Pulmonary artery endothelial cell (primary cell): ENCODE measurements at places on chromosomes 11 and 22.

DNA sequence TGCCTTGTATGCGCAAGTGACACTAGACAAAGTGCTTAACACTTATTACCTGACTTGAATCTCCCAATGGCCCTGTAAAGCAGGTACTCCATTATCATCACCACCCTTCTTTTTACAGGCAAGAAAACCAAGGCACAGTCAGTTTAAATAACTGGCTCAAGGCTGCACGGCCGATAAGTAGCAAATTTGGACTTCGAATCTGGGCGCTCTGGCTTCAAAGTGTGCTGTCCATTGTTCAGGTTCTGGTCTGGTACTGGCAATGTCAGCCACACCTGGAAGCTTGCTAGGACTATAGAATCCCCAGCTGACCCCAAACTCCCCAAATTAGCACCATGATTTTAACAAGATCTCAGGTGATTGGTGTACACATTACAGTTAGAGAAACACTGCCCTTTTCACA lies 19.3 kb upstream of the EHF start:
- DNase-seq, result no peak

DNA sequence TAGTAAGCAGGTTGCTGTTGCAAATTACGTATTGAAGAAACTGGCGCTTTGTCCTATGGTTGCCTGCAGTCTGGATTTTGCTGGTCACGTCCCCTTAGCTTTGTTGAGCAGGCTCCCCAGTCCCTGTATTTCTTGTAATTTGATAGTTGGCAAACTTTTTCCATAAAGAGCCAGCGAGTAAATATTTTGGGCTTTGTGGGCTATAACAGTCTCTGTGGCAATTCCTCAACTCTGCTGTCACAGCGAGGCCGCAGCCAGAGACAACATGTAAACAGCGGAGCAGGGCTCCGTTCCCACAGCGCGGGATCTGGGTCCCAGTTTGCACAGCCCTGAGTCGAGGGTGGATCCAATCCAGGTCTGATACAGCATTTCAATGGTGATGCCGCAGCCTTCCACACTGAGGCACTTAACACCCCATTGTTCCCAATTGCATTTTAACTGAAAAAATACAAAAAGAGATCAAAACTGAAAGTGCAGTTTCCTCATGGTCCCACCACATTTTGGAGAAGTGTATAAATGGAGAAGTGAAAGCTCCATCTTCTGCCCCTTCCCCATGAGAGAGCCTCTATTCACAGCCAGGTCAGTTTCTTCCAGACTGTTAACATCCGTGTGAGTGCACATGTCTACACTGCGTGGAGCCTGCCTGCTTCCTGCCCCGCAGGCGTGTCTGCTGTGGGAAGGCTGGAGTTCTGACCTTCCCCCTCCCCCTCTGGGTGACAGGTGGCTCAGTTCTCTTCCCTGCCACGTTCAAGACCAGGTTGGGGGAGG lies 89.1 kb downstream of the RPS6KA4 start:
- no peak for DNase-seq

DNA sequence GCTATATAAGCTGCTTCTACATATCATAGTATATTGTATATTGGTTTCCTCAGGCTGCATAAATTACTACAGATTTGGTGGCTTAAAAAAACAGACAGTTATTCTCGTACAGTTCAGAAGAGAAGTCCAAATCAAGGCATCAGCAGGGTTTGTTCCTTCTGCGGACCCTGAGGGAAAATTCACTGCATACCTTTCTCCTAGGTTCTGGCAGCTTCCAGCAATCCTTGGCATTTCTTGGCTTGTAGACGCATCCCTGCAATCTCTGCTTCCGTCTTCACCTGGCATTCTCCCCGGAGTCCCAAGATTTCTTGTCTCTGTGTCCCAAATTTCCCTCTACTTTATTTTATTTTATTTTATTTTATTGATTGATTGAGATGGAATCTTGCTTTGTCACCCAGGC lies 142.8 kb downstream of the COMMD9 start:
- DNase-seq, result no peak

DNA sequence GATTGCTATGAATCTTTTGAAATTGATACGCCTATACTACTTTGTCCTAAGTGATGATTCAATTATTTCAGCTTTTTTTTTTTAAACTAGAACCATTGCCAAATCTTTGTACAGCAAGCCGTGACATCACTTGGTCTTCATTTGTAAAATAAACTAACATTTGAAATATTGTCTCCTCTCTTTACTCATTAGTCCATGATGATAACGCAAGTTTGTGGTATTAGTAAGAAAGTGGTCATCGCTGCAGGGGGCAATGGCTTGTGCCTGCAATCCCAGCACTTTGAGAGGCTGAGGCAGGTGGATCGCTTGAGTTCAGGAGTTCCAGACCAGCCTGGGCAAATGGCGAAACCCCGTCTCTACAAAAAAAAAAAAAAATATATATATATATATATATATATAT lies 12.9 kb upstream of the ARHGAP42 start:
- DNase-seq, result no peak

DNA sequence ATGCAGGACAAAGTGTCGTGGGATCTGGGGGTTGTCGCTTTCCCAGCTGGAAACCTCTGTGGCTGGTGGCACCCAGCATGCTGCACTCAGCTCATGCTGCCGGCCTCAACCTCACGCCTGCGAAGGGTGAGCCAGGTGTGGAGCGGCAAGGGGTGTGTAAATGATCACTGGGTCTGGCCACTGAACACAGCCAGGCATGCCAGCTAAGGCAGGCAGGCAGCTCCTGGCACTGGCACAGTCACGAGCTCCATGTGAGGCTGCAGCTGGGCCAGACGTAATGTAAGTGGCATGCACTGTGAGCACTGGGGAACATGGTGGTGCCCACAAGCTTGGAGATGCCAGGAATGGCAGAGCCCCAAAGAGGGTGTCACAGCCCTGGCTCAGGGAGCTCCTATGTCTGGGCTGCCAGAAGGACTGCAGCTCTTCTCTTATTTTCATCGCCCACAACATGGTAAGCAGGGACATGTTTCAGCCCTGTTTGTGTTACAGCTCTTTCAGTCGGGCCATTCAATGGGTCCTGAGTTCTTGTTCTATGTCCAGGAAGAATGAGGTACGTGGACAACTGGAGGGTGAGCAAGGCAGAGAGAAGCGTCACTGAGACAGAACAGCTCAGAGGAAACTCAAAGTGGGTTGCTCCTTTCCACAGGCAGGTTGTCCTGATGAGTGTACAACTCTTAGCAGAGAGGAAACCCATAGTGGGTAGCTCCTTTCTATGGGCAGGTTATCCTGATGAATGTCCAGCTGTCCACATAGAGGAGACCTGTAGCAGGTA lies 403.8 kb downstream of the CNTN5 start:
- no peak for DNase-seq

- DNase-seq, result no peak
These were observed 21.9 kb upstream of the POLD3 start for GRCh38 chr11:74570266-74571061.

DNA sequence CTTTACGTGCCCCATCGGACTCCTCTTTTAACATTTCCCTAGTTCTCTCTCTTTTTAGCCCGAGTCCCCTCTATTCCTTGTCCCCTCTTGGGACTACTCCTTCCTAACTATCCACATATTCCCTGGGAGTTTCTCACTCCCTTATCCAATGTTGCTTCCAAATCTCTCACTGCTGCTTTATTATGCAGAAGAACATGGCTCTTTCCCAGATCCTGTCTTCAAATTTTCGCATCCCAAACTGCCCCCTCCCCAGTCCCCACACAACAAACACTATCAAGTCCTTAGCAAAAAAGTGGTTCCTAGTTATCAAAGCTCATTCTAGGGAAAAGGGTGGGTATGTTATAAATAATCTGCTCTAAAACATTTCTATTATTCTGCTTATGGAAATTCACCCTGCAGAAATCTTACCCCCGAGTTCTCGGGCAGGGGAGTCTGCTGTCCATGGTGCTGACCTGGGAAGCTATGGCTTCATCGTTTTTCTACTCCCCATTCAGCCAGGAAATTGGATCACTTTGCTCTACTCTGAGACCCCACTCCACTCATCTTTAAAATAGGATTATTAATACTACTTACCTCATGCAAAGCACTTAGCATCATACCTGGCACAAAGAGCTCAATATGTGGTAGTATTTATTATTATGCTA lies 393.5 kb downstream of the BUD13 start:
- DNase-seq, result no peak

- no peak for DNase-seq
These were observed 17.5 kb downstream of the RPL3 start for GRCh38 chr22:39301926-39302325.

DNA sequence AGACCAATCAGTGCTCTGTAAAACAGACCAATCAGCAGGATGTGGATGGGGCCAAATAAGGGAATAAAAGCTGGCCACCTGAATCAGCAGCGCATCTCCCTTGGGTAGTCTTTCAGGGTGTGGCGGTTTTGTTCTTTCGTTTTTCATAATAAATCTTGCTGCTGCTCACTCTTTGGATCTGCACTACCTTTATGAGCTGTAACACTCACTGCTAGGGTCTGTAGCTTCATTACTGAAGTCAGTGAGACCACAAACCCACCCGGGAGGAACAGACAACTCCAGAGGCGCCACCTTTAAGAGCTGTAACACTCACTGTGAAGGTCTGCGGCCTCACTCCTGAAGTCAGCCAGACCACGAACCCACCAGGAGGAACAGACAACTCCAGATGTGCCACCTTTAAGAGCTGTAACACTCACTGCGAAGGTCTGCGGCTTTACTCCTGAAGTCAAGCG lies 175.5 kb upstream of the PDGFD start:
- no peak for DNase-seq
